A549 treated with DMSO at 1 μM for 4 hours (cell line): ENCODE measurements at places on chromosomes 2 and 18. TPM values are rescaled to one million over a fixed set of nuclear protein-coding genes. Genes with fewer than 3 reads are reported as not detected.

ATP8B1 gene
- total RNA-seq = 9.9 to 13.9 TPM (median 10.6 TPM) in 5 replicates

CD302 gene
- 2.0 to 2.8 TPM (median 2.4 TPM) in 5 replicates for total RNA-seq

TRIM54 gene
- 0.33 to 0.73 TPM (median 0.46 TPM) in 5 replicates for total RNA-seq

FBLN7 gene
- 0.42 to 0.86 TPM (median 0.55 TPM) in 5 replicates for total RNA-seq

XIRP2 gene
- not detected in 5 replicates for total RNA-seq

ING5 gene
- total RNA-seq = 23.4 to 29.2 TPM (median 23.7 TPM) in 5 replicates

HOXD10 gene
- total RNA-seq = 5.7 to 8.5 TPM (median 7.4 TPM) in 5 replicates

IL1R1 gene
- total RNA-seq = 19.9 to 34.5 TPM (median 28.6 TPM) in 5 replicates

BOLL gene
- total RNA-seq = not detected in 5 replicates

KLHL41 gene
- 0.14 to 0.20 TPM (median 0.17 TPM) in 5 replicates for total RNA-seq

STEAP3 gene
- total RNA-seq = 39.2 to 47.7 TPM (median 39.9 TPM) in 5 replicates

GREB1 gene
- 2.4 to 3.7 TPM (median 3.2 TPM) in 5 replicates for total RNA-seq

DES gene
- total RNA-seq = 0.08 to 0.09 TPM in 2 of 5 replicates, not detected in the others

ABCB11 gene
- 0.01 to 0.03 TPM (median 0.02 TPM) in 3 of 5 replicates, not detected in the others for total RNA-seq

MOCOS gene
- 2.9 to 4.0 TPM (median 3.8 TPM) in 5 replicates for total RNA-seq

ZAP70 gene
- 0.05 to 0.10 TPM in 2 of 5 replicates, not detected in the others for total RNA-seq

B3GNT7 gene
- 1.1 to 2.3 TPM (median 1.6 TPM) in 5 replicates for total RNA-seq

LOXHD1 gene
- not detected in 5 replicates for total RNA-seq

MTHFD2 gene
- 157 to 182 TPM (median 167 TPM) in 5 replicates for total RNA-seq

CENPA gene
- 44.0 to 61.8 TPM (median 54.6 TPM) in 5 replicates for total RNA-seq

EMILIN2 gene
- 8.7 to 13.8 TPM (median 12.0 TPM) in 5 replicates for total RNA-seq

UGT1A7 gene
- total RNA-seq = 3.6 to 6.6 TPM (median 4.5 TPM) in 5 replicates

DSC2 gene
- 1.2 to 2.0 TPM (median 1.5 TPM) in 5 replicates for total RNA-seq

DRC1 gene
- total RNA-seq = 0.14 to 0.29 TPM (median 0.21 TPM) in 5 replicates

CCDC74B gene
- total RNA-seq = 6.1 to 7.5 TPM (median 6.6 TPM) in 5 replicates

CXCR1 gene
- not detected in 5 replicates for total RNA-seq

TXNDC2 gene
- total RNA-seq = 0.05 to 0.38 TPM (median 0.17 TPM) in 5 replicates

MERTK gene
- total RNA-seq = 1.7 to 2.7 TPM (median 2.1 TPM) in 5 replicates

SP110 gene
- 5.6 to 7.2 TPM (median 6.8 TPM) in 5 replicates for total RNA-seq

SNORC gene
- total RNA-seq = 5.4 to 13.3 TPM (median 10.3 TPM) in 5 replicates

AQP4 gene
- total RNA-seq = 0.06 TPM in 1 of 5 replicates, not detected in the others

DCC gene
- total RNA-seq = not detected in 5 replicates

GAREM1 gene
- total RNA-seq = 2.0 to 3.0 TPM (median 2.9 TPM) in 5 replicates

VIT gene
- total RNA-seq = 0.05 TPM in 1 of 5 replicates, not detected in the others

MCFD2 gene
- 99.1 to 119 TPM (median 109 TPM) in 5 replicates for total RNA-seq

TTC31 gene
- 14.8 to 19.3 TPM (median 17.3 TPM) in 5 replicates for total RNA-seq

UPP2 gene
- not detected in 5 replicates for total RNA-seq

SLC8A1 gene
- total RNA-seq = 0.45 to 0.71 TPM (median 0.48 TPM) in 5 replicates

TNFRSF11A gene
- total RNA-seq = 6.3 to 11.9 TPM (median 9.5 TPM) in 5 replicates

CTDP1 gene
- 14.7 to 18.6 TPM (median 16.1 TPM) in 5 replicates for total RNA-seq
